ENCODE measurements at places on chromosomes 6 and 20.

DNA sequence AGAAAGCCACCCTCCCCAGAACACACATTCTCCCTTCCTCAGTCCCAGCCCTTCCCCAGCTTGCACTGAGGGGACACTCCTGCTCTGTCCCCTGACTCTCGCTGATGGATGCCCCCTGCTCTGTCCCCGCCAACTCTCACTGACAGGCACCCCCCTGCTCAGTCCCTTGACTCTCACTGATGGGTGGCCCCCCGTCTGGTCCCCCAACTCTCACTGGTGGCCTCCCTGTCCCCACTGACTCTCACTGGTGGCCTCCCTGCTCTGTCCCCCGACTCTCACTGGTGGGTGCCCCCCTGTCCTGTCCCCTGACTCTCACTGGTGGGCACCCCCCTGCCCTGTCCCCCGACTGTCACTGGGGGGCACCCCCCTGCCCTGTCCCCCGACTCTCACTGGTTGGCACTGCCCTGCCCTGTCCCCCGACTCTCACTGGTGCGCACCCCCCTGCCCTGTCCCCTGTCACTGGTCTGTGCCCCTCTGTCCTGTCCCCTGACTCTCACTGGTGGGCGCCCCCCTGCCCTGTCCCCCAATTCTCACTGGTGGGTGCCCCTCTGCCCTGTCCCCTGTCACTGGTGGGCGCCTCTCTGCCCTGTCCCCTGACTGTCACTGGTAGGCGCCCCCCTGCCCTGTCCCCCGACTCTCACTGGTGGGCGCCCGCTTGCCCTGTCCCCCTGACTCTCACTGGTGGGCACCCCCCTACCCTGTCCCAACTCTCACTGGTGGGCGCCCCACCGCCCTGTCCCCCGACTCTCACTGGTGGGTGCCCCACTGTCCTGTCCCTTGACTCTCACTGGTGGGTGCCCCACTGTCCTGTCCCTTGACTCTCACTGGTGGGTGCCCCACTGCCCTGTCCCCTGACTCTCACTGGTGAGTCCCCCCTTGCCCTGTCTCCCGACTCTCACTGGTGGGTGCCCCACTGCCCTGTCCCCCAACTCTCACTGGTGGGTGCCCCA is 60.9 kb downstream of the GINS1 start:
- DNase-seq, result no peak

DNA sequence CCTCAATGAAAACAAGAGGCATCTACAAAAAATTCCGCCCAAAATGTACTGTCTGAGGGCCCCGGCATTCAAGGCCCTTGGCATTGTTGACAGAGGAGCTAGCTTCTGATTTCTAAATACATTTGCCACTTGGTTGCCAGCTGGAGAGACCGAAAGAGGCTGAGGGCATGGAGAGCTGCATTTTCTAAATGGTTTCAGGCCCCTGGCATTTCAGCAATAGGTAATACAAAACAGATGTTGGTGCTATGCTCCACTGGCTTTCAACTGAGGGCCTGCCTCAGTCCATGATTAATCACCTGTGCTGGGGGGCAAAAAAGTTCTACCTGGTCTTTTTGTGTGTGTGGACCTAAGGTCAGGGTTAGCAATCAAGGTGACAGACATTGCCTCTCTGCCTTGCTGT is 79.5 kb upstream of the ISM1 start:
- DNase-seq, result no peak

DNA sequence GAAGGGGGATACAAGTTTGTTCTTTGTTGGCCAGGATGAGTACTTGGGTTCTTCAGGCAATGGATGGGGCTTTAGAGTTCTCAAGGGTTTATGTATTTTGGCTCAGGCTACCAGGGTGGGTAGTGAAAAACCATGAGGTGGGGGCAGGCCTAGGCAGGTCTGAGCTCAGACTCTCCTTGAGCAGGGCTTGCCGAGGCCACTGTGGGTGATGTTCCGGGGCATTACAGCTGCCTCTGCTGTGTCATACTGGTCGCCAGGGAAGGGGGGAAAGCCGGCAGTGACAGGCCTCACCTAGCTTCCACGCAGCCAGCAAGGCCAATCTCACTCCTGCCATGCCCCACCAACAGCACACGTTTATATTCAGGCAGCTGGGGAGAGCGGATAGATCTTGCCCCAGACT is 79.6 kb downstream of the BCKDHB start:
- DNase-seq, result no peak

DNA sequence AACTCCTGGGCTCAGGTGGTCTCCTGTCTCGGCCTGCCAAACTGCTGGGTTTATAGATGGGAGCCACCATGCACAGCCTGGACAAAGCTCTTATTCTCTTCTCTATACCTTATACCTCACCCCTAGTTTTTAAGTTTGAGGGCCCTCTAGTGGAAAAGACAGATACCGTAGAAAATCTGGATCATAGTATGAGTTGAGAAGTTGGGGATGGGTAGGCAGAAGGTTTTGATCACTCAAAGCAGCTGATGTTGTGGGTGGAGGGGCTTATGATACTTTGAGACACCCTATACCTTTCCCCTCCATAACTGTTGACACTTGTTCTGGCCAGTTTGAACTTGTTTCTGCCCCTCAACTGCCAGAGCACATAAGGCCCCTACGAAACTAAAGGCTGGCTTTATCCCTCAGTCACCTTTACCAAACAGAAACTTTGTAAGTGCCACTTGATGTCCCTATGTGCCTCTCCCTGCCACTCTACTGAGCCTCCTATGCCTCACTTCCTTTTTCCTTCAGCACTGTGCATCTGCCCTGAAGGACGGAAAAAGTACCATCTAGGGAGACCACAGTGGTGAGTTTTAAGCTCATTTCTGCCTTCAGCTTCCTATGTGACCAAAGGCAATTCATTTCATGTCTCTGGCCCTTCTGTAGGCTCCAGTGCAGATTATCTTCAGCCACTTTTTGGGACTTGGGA is 28.6 kb downstream of the RALY start:
- no peak for DNase-seq

DNA sequence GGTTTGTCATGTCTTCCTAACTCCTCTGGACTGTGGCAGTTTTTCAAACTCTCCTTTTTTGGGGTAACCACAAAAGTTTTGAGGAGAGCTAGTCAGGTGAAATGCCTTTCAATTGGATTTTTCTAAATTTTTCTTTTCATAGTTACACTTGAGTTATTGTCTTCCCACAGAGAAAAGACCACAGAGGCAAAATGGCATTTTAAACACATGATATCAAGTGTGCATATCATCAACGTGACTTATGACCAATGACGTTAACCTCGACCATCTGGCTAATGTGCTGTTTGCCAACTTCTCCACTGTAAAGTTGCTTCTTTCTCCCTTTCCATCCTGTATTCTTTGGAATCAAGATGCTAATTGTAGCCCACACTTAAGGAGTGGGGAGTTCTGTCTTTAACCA is 41.3 kb upstream of the SNAP25 start:
- no peak for DNase-seq

DNA sequence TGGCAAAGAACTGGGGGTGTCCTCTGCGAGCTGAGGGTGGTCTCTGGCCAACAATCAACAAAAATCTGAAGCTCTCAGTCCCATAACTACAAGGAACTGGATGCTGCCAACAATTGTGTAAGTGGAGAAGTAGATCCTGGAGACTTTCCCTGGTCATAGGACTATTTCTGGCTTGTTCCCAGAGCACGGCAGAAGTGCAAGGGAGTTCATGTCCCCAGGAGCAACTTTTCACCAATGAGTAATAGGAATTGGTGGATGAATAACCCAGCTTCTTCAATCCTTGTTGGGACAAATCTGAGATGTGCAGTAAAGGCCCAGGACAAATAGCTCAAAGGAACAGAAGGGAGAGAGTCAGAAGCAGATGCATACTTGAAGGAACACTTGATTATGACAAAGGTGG is 95.5 kb downstream of the QRSL1 start:
- DNase-seq, result no peak

DNA sequence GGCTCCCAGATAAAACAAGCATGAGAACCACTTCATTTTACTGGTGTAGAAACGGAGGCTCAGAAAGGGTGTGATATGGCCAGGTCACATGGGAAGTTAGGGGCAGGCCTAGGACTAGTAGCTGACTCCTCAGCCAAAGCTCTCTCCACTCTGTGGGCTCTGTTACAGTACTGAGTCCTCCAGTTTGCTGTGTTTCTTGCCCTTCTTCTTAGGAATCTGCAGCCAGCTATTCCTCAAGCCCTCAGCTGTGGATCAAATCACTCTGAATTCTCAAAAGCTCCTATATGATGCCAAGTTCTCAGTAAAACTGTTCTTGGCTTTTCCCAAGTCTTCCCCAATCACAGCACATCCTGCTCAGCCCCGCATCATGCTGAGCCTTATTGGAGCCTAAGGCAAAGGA is 42.5 kb upstream of the ADGRF1 start:
- no peak for DNase-seq

DNA sequence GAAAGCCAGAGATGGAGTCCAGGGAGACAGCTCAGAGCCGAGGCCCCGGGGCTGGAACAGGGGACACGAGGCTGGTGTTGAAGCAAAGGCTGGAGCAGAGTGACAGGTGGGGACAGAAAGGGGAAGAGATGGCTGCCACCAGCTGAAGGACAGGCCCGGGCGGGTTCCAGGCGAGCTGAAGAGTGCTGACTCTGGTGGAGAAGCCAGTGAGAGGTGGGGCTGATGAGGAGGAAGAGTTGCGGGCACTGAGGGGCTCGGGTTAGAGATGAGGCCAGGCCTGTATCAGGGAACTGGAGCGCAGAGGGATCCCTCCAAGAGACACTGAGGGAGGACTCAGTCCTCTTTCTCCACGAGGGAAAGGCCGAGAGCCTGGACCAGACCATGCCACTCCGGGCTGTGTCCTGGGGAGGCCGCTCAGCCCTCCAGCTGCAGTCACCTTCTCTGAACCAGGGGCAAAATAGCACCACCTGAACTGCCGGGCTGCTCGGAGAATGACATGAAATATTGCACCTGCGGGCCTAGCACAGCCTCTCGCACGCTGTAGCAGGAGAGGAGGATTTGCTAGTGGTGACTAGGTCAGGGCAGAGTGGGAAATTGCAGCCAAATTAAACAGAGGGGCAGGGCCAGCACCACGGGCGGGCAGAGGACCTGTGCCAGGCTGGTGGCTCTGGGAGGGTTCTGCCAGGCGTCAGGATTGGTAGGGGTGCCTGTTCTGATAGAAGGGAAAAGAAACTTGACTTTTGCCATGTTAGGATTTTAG is 175.9 kb downstream of the ZDHHC14 start:
- no peak for DNase-seq

GRCh38 chr6:108330806-108331205 is 36.0 kb downstream of the AFG1L start:
- no peak for DNase-seq

DNA sequence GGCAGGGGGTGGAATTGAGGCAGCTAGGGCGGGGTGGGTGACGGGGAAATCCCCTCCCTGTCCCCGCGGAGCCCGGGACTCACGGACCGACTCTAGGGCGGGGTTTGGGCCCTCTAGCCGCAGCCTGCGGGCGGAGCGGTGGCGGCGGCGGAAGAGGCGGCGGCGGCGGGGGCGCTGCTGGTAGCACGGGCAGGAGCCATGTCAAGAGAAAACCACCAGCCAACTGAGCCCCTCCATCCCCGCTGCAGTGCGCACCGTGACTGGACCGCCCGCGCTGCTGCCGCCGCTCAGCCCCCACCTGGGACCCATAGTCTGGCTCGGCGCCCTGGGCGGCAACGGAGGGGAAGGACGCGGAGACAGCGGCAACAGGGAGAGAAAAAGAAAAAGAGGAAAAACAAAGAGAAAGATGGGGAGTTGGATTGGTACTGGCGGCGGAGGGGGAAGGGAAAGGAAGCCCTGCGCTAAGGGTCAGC is 1.2 kb upstream of the C6orf62 start:
- DNase-seq, result no peak

DNA sequence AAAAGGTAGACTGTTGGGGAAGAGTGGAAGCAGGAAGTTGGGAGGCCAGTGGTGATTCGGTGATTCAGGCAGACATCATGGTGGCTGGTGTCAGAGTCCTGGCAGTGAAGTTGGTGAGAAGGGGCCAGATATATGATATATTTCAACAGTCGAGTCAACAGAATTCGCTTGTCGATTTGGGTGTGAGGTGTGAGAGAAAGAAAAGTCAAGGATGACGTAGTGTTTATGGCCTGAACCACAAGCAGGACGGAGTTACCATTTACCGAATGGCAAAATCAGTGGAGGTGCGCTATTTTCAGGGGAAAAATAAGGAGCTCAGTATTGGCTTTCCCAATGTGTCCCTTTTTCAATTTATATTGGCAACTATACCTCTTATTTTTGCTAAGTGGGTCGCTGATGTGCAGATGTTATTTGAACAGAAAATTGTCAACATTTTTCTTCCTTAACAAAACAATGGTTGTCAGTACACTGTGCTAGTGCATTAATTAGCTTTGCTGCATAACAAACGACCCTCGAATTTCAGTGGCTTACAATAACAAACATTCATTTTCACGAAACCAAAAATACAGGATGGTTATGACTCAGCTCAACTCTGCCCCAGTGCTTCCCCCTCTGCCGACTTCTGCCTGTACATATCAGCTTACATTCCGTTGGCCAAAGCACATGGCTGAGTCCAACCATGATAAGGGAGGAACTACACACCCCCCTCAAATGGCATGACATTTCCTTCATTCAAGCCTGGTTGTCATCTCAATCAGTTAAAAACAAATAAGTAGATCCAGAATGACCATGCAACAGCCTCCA is 255.0 kb upstream of the ZFP64 start:
- DNase-seq, result no peak

DNA sequence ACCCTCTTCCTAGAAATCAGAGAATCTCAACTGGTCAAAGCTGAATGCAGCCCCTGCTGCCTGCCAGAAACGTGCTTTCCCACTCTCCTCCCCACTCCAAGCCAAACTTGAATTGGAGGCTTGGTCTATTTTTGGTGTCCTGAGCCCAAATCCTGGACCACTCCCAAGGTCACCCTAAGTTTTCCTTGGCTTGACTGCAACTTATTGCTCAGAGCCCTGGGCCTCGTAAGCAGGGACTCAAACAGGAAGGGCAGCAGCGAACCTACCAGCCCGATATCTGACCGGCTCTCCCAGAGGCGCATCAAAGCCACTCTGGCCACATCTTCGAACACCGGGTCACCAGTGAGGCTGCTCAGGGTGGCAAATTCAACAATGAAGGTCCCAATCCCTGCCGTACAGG is 12.7 kb downstream of the EDEM2 start:
- no peak for DNase-seq

GRCh38 chr6:119161438-119161837 is 83.0 kb upstream of the FAM184A start:
- no peak for DNase-seq

GRCh38 chr6:1226277-1227099 is 85.4 kb upstream of the FOXQ1 start:
- DNase-seq, result no peak

DNA sequence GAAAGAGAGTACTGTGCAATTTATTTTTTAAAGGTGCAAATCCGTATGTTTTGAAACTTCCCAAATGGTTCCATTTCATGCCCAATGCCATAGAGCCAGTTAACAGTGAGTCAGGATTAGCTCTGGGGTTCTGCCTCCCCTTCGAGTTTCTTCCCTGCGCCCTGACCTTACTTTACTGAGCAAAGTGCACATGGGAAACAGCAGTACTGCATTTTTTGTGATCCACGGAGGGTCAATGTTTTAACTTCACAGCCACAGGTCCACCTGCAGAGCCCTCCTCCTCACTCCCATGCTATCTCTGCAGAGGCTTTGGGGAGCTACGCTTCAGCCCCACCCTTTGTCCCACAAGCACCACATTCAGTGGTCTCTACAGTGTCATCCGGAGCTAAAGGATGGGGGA is 44.0 kb upstream of the CNKSR3 start:
- no peak for DNase-seq

GRCh38 chr6:28867086-28867409 is 56.7 kb downstream of the TRIM27 start:
- DNase-seq, result no peak
